ENCODE measurements at places on chromosomes 6 and 20.

- no peak for DNase-seq
Observed at GRCh38 chr20:4905613-4906012, 95.7 kb downstream of the SLC23A2 start.

DNA sequence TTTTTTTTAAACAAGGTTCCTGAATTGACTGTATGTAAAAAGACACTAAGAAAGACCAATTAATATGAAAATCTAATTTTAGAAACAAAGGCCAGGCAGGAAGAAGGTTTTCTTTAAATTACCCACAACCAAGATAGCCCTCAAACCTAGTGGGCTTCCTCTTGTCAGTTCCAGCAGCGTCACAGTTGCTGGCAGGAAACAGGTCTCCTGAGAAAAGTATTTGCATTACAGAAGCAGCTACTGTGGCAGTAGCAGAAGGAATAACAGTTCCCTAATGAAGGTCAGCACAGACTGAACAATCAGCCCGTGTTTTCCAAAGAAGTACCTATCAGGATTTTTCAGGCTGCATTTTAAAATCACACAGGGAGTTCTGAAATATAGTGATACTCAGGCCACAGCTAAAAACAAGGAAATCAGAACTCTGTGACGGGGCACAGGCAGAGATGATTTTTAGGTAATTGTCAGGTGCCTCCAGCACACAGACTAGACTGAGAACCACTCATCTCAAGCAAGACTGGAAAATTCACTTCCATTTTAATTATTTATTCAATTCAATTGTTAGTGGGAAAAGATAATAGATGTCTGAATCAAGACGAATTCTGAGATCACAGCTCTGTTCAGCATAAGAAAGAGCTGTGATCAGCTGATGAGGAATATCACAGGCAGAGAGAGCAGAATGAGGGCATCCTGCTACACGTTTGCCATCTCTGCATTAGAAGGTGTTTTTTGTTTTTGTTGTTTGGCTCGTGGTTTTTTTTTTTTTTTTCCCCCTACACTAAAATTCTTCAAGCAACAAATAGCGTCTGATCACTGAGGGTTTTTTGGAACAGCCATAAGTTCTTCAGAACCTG, 230.5 kb upstream of the KHDRBS2 start:
- no peak for DNase-seq

GRCh38 chr20:14553774-14554534, 216.5 kb upstream of the FLRT3 start:
- no peak for DNase-seq

DNA sequence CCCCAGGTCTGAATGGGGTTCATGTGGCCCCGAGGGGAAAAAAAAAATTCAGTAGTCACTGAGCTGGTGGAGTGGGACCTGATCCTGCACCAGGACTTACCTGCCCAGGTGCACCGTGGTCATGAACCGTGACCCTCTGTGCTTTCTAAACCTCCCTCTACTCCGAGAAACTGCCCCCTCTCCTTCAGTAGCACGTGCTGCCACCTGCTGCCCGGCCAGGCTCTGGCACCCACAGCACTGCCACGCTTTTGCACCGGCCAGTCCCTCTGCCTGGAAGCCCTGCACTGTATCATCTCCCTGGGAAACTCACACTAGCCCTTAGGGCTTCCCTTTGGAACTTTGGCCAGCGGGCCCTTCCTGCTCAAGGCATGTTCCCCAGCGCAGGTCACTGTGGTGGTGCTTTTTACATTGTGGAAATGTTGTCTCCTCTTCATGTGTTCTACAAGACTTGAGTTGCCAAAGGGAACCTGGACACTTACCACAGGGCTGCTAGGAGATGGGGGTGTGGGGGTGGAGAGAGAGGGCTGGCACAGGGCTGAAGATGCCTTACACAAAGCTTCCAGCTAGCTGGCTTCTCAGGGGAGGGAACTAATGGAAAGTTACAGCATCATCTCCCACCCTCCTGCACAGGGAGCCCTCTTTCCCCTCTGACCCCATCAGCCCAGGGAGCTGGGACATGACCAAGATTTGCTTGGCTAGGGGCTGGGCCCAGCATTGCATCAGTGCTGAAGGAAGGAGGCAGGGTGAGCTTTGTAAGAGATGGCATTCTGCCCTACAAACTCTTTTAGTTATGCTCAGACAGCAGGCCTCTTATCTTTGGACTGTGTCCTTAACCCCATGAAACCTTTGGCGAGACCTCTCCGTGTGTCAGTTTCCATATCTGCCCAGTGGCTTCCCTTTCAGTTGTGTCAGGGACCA, 2.5 kb upstream of the PTPRT start:
- DNase-seq: no peak

- DNase-seq: no peak
Observed at GRCh38 chr6:40438246-40438887, 148.8 kb downstream of the LRFN2 start.
